ENCODE measurements at places on chromosomes 7 and 10.

DNA sequence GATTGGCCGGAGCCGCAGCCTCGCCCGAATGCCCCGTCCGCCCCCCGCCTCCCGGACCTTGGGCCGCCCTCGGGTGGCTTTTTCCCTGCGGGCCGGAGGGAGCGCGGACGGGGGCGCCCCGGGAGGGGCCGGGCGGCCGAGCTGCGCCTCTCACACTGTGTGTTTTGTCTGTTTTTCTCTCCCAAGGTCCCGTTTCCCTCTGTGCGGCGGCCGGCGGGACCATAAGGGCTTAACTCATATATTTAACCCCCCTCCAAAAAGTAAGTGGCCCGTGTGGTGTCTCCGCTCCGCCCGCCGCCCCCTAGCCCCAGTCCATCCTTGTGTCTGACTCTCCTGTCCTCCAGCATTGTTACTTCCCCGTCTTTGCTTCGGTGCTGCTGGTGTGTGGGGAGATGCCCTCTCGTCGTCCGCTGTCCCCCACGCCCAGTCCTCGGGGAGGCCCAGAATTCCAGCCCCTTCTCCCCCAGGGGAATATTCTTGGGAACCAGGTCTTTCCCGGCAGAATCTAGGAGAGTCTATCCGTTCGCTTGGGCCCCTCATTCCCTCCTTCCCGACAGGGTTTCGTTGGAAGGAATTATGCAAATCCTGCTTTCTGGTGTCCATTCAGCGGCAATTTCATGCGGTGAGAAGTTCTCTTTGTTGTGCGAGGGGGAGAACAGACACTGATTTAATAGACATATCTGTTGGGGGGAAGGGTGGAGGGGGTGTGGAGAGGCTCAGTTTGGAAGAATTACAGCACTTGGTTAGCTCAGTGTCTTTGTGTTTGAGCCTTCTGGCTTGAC, 1.3 kb downstream of the LCOR start:
- no peak for DNase-seq

DNA sequence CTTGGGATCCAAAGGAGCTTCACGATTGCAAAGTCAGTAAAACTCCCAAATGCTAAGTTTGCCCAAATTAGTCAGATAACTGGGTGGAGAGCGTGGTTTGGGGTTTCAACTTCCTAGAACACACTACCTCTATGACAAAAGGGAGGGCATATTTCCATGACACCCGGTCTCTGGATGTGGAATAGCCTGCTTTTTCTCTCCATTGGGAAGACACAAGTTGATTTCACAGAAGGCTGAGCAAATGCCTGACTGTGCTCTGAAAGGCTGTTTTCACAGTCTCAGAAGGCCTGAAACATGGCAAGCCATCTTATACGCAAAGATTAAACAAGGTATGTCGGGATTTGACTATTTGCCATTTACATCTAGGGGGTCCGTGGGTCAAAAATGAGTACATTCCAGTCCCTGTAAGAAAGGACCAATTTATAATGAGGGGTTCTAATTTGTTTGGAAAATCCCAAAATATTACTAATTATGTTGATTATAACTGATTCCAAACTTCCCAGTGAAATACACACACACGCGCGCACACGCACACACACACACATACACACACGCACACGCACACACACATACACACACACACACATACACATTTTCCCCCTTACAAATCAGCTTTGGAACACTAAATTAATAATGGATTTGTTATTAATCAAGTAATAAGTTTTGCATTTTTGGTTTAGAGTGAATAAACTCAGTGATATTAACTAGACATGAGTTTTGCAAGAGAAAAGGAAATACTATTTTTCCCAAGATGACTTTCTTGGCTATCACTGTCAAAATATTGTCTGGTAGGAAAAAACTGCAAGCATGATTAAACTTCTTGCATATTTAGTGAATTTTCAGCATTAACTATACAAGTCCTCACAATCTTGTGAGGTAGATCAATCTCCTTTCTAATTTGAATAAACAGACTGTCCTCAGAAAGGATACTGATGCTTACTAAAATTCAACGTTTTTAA, 105.0 kb downstream of the PRTFDC1 start:
- no peak for DNase-seq

DNA sequence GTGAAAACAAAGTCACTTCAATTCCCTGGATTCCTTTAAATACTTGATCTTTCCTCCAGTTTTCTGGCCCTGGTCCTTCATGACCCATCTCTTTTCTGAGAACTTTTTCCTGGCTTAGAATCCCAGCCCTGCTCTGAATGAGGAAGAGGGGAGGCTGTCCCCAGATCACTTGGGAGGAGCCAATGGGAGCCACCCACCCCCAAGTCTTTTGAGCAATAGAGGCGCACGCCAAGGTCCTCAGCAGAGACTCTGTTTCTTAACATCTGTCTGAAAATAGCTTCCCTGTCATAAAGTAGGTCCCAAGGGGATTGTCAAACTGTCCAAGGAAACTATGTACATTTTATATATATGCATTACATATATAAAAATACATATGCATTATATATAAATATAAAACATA, 126.8 kb downstream of the ADRA2A start:
- DNase-seq, result no peak

GRCh38 chr10:28503114-28503513, 29.8 kb upstream of the WAC start:
- DNase-seq, result no peak

DNA sequence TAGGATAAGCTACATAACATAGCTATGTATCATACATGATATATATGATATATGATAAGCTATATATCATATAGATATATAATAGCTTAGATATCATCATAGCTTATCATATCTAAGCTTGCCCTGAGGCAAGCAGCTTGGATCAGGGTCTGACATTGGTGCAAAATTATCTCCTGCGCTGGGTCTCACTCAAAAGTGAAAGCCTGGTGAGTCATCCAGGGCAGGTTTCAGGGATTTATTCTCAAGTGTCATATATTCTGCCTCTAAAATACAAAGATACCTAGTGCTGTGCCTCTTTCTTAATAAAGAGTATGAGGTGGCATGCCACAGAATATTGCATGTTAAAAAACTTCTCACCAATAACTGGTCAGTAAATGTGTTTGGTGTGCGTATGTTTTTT, 105.9 kb downstream of the CDC14C start:
- no peak for DNase-seq

GRCh38 chr7:369476-370258, 79.7 kb downstream of the FOXL3 start:
- no peak for DNase-seq

GRCh38 chr7:156466272-156466671, 174.3 kb upstream of the RNF32 start:
- DNase-seq, result no peak

GRCh38 chr10:68402276-68402675, 4.8 kb downstream of the RUFY2 start:
- no peak for DNase-seq

DNA sequence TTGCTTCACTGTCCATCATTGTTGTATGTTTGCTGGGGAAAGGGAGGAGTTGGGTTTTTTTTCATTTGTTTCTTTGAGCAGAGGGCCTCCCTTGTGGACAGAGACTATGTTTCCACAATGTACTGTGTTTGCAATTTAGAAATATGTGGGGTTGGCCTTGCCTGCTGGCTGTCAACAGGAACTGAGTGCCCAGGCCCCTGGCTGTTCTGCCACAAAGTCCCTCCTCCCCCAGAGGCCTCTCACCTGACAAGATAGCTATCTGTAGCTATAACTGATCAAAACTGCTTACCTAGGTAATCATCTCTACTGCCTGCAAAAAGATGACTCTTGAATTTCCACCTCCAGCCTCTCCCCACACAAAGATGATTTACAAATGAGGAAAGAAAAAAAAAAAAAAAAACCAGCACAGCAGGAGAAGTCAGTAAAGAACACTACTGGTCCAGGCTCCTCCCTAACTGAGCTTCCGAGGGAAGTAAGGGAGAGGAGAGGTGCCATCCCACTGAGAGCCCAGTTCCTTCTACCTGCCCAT, 121.8 kb downstream of the SGMS1 start:
- DNase-seq, result no peak

All from NK-92 treated with Interleukin-12 subunit alpha and Interleukin-12 subunit beta, amount 100 ng/mL, for 24 hours (cell line).